SK-N-DZ (cell line): ENCODE measurements at places on chromosomes 2 and 18.
A peak's percentile ranks its signal among the peaks of the same experiment; 100 is the strongest.

DNA sequence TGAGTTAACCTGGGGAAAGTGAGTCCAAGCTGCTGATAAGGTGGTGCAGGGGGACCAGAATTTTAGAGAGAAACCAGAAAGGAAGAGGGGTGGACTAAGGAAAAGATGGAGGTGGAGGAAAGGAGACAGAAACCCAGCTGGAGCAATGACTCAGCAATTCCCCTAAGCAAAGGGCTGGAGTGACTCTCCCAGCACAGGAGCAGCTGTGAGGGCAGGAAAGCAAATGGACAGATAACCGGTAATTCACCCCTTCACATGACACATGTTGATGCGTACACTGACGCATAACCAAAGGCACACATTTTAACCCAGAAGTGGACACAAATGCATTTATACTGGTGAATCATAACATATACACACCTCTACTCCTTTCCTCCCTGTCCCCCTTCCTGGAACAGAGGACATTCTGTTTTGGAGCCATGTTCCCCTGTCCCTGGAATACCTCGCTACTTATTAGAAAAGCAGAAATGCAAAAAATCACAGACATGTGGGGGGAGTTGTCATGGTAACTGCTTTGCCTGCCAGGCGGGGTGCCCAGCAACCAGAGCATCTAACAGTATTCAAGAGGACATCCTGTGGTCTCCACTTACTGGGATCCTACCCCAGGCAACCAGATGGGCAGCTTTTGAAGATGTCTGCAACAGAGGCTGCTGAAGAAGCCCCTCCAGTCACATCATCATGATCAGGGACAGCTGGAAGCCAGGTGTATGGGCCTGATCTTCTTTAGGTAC is 4.7 kb downstream of the CDK5R2 start:
- peak; percentile 79 for DNase-seq

GRCh38 chr2:207796585-207797350 is 27.1 kb upstream of the FZD5 start:
- DNase-seq: peak; percentile 71

DNA sequence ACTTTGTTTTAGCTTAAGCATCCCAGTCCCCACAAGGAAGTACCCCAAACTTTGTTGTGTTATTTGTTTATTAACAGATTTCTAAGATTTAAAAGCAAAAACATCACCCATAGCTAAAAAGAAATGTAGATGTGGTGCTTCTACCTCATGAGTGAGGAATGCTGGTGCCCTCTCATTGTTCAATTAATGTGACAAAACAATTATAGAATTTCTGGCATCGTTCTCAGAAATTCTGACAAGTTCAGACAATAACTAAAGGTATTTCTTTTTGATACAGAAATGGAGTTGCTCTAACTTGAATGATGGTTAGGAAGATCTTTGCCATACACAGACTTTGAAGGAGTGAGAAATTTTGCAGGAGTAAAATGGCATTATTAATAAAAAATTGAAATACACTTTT is 42.9 kb downstream of the SPRED2 start:
- no peak for DNase-seq

- no peak for DNase-seq
Observed at GRCh38 chr2:240835528-240835927, 15.5 kb upstream of the KIF1A start.

GRCh38 chr2:54310961-54311360 is 54.9 kb upstream of the TSPYL6 start:
- DNase-seq: no peak

DNA sequence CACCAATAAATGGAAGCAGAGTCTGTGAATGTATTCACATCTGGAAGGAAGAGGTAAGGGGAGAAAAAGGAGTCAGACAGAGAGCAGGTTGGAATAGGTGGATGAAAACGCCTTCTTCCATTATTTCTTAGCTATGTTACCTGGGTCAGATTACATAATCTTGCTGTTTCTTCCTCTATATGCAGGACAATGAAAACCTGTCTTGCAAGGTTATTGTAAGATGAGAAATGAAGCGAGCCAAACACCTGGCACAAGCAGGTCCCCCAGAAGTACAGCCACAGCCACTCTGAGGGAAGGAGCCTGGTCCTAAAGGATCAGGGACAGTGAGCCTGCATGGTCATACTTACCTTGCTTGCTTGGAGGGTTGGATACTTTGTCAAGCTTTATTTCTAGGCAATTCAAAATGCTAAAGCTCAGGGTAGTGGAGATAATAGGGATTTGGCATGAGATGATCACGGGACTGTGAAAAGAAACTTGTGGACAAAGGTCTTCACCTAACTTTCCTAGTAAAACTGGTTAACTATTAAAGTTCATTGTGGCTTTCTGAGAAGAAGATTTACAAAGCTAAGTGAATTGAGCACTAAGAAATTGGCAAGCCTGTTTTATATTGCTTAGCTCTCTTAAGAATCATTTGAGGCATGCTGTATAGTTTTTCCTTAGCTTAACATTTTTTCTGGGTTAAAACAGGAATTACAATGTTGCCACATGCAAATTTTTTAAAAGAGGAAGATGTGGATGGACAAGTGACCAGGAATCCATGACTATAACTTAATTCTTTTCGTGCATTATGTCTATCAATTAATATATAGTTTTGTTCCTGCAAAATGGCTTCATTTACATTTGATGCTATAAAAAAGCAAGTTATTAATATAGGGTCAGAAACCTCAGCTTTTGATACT is 15.7 kb upstream of the PLA2R1 start:
- no peak for DNase-seq

GRCh38 chr18:62778976-62779869 is 63.9 kb downstream of the PHLPP1 start:
- peak; percentile 87 for DNase-seq
